ENCODE measurements at places on chromosomes 5 and 9. TPM values are rescaled to one million over a fixed set of nuclear protein-coding genes. Genes with fewer than 3 reads are reported as not detected.

Gene BSPRY
- 8.5 TPM for total RNA-seq

Gene SPAAR
- total RNA-seq: not detected

DNA sequence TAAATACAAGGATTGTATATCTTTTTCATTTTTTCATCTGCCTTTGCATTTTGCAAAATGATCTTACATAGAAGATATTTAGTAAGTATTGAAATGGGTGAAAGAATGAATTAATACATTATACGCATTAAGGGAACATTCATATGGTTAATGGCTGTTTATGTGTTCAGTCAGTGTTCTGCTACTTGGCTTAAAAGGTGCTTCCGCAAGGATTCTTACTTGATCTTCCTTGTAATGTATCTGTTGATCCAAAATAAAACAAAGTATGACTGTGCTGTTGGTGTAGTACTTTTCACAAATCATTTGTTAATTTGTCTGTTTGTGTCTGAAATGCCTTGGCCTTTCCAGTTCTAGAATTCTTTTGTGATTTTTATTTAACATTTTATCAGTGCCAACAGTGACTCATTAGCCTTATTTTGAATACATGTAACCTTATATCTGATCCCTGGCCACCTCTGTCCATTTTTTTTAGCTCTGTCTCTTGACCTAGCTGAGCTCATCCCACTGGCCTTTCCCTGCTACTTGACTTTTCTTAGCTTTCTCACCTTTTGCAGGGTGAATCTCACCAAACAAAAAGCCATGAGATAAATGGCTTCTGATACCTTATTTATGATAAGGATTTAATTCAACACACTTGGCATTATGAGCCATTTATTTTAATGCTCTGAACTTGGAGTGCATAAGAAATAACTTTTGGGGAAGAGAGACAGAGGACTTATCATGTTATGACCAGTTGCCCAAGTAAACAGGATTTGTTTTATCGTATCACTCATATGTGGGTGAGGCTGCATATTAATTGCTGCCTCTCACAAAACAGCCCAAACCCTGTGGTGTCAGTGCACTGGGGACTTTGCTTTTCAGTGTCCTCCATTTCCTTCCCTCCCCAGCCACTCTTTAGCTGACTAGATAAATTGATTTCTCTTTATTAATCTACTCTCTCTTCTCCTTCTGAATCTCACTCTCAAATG is 340.3 kb downstream of the KDM4C start:
- DNase-seq: no peak

- no peak for DNase-seq
These were observed 153.0 kb upstream of the FTMT start for GRCh38 chr5:121698690-121699089.

DNA sequence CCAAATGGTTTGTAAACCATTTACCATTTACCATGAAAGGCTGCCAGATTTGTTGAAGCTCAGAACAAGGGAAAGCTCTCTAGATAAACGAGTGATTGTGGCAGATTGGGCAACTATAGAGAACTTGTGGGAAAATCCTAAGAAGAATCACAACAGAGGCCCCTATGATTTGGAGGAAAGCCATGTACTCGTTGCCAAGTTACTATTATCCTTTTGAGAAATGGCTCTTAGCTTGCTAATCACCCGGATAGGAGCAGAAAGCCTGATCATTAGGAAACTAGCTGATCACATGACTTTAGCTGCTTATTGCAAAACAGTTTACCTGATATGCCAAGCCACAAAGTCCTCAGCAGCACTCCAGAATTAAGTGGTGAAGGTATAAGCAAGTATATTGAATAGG is 23.5 kb upstream of the ATG10 start:
- DNase-seq: no peak

DNA sequence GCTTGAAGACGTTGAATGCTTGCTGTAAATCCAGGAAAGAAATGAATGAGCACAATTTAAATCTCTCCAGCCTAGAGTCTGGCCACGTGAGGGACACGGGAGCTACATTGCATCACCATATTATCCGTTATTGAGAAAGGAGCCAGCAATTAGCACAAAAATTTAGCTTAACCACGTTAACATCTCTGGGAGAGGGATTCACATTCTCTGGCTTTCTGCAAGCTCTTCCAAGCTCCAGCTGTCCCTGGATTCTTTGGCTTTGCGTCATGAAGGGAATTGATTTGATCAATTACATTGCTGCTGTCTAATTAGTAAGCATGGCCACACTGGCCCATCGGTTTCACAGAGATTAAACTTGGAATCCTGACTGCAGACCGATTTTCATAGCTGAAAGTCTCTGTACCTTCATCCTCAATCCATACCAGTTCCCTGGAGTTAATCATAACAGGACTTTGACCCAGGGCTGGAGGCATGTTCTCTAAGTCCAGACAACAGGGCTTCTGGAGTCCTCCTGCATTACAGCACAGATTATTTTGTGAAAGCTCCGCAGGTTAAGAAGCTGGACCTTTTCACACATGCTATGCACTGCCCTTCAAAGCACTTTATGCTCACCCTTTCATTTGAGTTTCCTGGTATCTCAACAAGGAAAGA is 31.6 kb downstream of the ADRA1B start:
- no peak for DNase-seq

GRCh38 chr9:96399325-96399633 is 15.8 kb upstream of the SLC35D2 start:
- DNase-seq: no peak

DNA sequence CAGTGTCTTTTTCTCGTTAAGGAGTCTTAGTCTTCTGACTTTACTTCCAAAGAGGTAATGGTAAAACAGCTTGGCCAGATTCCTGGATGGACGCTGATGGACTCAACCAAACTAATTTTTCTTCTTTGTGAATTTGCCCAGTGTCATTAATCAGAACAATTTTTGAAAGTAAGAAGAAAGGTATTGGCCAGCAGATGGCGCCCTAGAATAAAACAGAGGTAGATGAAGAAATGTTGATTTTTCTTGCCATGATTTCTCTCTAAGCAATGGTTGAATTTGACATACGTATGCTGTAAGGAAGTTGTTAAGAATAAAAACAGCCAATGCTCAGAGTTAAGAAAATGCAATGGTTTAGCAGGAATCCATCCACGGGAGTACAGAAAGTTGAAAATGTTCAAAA is 500.0 kb downstream of the DIRAS2 start:
- peak; percentile 46 for DNase-seq

- no peak for DNase-seq
These were observed 696.2 kb upstream of the COX7C start for GRCh38 chr5:85921590-85921989.

- DNase-seq: no peak
These were observed 49.3 kb downstream of the CCL28 start for GRCh38 chr5:43362725-43363435.
